ENCODE measurements at places on chromosomes 5 and 9.
A peak's percentile ranks its signal among the peaks of the same experiment; 100 is the strongest.

- no peak for DNase-seq
Measured at GRCh38 chr9:36118706-36119105, 17.8 kb upstream of the GLIPR2 start.

GRCh38 chr5:103532086-103532734, 30.4 kb downstream of the NUDT12 start:
- peak; percentile 31 for DNase-seq

GRCh38 chr5:176519810-176520720, 17.1 kb downstream of the RNF44 start:
- no peak for DNase-seq

- no peak for DNase-seq
Measured at GRCh38 chr5:14339468-14339867, 196.3 kb downstream of the TRIO start.

GRCh38 chr5:13975246-13975645, 30.8 kb upstream of the DNAH5 start:
- no peak for DNase-seq

GRCh38 chr9:121221664-121222055, 20.0 kb upstream of the RAB14 start:
- no peak for DNase-seq

DNA sequence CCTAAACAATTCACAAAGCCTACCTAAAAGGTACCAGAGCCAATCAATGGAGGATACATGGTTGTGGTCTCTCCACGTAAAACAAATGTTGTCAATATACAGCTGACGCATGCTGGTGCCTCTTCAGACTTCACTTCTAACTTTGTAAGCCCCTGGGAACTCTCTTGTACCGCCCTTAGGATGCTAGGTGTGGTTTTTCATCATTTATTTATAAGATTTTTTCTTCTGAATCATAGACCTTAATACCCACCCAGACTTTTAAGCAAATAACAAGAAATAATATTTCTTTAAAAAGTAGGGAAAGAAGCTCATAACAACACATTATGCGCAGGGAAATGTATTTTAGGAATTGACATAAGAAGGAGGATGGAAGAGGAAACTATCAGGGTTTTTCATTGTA, 33.0 kb downstream of the SSBP2 start:
- no peak for DNase-seq

GRCh38 chr9:16191691-16192402, 639.0 kb downstream of the CCDC171 start:
- peak; percentile 77 for DNase-seq

DNA sequence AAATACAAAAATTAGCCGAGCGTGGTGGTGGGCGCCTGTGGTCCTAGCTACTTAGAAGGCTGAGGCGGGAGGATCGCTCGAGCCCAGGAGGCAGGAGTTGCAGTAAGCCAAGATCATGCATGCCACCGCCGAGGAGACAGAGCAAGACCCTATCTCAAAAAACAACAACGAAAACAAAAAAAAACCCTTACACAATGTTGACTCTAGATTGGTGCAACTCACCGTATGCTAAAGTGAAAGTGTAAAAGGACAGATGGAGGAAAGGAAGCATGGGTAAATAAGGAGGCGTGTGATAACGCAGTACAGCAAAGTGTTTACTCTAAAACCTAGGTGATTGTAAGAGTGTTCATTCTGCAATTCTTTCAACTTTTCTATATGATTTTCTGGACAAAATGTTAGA, 15.9 kb upstream of the RUFY1 start:
- DNase-seq = peak; percentile 62

DNA sequence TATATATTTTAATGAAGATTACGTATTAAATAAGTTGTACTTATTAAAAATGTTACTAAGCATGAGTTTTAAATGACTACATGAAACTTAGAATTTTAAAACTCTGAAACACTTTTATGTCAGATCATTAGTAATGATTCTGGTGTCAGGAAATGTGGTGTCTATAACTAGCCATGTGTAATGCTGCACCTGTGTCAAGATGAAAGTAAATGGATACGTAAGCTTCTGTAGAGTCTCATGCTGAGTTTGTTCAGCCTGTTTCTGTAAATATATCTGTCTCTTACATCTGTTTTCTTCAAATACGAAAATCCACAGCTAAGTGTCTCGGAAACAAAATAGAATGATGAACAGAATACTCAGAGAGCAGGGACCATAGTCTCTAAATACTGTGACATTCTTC, 278.0 kb upstream of the SMC2 start:
- DNase-seq = no peak

GRCh38 chr9:130665431-130666392, 1.3 kb downstream of the PRDM12 start:
- peak; percentile 46 for DNase-seq

DNA sequence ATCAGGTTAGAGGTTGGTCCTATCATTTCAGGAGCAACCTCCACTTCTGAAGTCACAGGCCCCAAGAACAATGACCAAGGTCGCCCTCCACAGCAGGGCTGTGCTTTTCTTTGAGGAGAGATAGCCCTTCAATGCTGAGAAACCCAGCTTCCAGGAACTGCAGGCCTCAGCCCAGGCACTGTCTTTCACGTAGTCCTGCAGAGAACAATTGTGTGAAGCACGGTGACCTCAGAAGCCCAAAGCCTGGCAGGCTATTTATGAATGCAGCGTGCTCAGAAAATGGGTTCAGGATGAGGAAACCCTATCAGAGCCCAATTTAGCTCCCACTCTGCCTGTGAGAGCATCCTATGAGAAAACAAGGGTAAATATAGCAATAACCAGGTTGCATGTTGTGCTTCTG, 388.3 kb downstream of the PLK2 start:
- no peak for DNase-seq

- no peak for DNase-seq
Measured at GRCh38 chr9:76817489-76817888, 53.3 kb downstream of the PCA3 start.

DNA sequence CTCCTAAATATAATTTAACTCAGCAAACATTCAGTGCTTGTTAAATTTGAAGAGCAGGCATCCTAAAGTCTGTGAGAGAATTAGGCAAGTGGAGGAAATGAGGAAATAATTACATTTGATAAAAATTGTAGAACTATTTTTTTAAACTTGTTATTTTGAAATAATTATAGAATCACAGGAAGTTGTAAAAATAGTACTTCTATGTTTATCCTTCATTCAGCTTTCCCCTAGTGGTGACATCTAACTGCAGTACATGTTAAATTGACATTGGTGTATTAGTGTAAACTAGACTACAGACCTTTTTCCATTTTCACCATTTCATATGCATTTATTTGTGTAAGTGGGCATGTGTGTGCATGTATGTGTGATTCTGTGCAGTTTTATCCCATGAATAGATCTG, 51.6 kb downstream of the F2RL2 start:
- DNase-seq = peak; percentile 45

- peak; percentile 82 for DNase-seq
Measured at GRCh38 chr9:1018121-1018520, 32.0 kb upstream of the DMRT2 start.

GRCh38 chr5:16577677-16578076, 39.1 kb downstream of the RETREG1 start:
- no peak for DNase-seq

GRCh38 chr5:106825374-106825773, 845.4 kb downstream of the EFNA5 start:
- DNase-seq = no peak
